ENCODE measurements at places on chromosomes 12 and 14.

GRCh38 chr14:20631023-20631879 lies 10.2 kb downstream of the OR6S1 start:
- DNase-seq = no peak

DNA sequence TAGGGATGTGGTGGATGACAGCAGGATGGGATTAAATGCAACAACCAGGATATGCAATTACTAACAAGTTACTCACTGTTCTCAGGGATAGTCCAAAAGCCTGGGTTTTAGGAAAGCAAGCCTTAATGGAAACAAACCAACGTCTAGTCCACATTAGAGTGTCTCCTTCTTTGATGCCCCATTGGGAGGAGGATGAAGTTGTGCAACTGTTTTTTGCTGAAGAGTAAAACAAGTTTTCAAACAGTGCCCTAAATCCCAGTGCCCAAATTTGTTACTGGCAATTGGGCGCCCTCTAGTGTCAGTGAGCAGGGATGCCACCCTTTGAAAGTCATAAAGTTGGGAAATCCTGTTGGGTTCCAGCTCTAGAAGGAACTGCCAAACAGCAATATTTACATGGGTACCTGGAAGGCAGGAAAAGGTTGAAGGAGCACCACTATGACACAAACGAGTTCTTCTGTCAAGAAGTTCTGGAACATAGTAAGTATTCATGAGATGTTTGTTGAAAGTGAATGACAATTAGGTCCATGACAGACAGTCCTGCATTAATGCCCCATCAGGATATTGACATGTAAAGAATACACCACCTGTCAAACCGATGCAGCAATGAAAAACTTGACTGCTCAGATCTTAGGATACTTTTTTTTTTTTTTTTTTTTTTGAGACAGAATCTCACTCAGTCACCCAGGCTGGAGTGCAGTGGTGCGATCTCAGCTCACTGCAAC lies 11.1 kb upstream of the DPF3 start:
- peak; percentile 54 for DNase-seq

- no peak for DNase-seq
Measured at GRCh38 chr12:76866726-76867125, 12.1 kb downstream of the CSRP2 start.

DNA sequence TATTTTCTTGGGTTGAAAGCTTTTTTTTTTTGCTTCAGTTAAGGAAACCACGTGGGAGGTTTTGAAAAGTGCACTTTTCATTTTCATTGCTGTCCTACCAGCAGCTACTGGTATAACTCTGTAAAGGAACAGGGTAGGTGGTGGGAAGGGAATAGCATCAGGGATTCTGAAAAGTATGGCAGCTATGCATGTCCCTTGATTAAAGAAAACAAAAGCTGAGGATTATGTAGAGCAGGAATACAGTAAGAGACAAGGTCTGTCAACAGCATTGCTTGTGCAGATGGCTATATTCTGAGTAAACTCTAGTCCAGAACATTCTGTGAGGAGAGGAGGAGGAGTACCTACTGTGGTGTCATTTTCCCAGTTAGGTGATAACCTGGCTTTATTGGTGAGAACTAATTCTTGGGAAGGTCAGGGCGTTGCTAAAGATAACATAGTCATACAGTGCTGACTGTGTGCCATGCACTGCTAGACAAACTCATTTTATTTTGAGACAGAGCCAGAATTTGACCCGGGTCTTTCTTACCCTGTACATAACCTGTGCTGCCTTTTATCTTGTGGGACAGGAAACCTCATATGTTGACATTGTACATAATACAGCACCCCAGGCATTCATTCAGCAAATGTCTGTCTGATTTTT lies 80.3 kb upstream of the TRAF3 start:
- DNase-seq = no peak

- peak; percentile 63 for DNase-seq
Measured at GRCh38 chr12:62581288-62582064, 114.8 kb downstream of the MON2 start.

- no peak for DNase-seq
Measured at GRCh38 chr12:84730561-84731162, 181.9 kb downstream of the SLC6A15 start.

- no peak for DNase-seq
Measured at GRCh38 chr12:90916516-90916915, 38.5 kb downstream of the CCER1 start.
